ENCODE measurements at places on chromosomes 3 and 15.
A peak's percentile ranks its signal among the peaks of the same experiment; 100 is the strongest.

GRCh38 chr15:67322481-67322880 lies 67.9 kb downstream of the IQCH start:
- DNase-seq: no peak

GRCh38 chr3:72784226-72784625 lies 64.0 kb downstream of the SHQ1 start:
- DNase-seq: no peak

DNA sequence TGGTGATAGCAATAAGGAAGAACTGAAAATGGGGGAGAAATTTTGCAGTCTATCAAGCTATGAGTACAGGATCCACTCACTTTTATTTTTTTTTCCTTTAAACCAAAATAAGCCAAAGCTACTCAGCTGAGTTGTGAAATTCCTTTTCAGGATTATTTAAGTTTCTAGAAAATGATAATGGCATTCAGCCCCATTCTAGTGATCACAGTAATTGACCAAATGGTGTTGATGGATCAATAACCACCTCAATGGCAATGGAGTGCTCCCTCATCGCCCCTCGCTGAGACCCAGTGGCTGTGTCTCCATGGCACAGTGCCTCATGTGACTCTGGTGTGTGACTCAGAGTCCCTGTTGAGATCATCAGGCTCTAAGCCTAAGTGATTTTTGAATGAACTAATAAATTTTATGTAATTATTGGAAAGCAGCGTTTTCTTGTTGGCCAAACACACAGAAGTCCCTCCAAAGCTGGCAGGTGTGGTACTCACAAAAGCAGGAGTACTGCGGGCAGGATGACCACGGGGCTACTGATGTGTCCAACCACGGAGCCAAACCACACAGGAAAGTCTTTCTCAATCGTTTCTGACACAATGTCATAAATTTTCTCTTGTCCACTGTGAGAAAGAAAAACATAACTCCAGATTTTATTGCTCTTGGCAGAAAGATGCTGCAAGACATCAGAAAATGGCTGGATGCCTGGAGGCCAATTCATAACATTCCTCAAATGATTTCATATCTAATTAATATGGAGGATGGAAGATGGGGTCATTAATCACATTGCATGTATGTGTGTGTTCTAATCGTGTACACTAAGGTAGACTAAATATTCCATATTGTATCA lies 14.4 kb upstream of the STARD5 start:
- DNase-seq: no peak

- no peak for DNase-seq
Observed at GRCh38 chr3:126493739-126494138, 18.0 kb upstream of the ZXDC start.

DNA sequence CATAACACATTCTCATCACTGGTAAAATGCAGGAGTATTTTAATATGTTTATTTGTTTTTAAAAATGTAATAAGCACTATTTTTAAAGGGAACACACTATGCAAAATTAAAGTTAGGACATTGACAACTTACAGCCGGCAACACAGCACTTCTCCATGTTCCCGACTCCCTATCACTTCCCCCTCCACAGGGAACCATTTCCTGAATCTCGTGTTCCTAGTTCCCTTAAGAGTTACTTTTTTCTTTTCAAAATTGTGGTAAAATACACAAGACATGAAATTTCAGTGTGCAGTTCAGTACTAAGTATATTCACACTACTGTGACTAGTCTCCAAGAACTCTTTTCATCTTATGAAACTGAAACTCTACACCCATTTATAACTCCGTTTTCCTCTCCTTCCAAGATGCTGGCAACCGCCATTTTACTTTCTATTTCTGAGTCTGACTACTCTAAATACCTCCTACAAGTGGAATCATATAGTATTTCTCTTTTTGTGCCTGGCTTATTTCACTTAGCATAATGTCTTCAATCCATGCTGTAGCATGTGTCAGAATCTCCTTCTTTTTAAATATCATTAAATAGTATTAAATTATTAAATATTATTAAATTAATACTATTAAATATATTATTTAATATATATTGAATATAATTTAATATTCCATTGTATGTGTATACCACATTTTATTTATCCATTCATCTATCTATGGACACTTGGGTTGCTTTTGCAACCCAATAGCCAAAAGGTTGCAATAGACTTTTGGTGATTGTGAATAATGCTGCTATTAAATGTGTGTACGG lies 25.9 kb upstream of the UBE2Q2 start:
- DNase-seq: no peak

GRCh38 chr3:170634663-170635384 lies 48.9 kb upstream of the SLC7A14 start:
- no peak for DNase-seq

GRCh38 chr3:191120447-191121298 lies 78.4 kb upstream of the OSTN start:
- DNase-seq: no peak

DNA sequence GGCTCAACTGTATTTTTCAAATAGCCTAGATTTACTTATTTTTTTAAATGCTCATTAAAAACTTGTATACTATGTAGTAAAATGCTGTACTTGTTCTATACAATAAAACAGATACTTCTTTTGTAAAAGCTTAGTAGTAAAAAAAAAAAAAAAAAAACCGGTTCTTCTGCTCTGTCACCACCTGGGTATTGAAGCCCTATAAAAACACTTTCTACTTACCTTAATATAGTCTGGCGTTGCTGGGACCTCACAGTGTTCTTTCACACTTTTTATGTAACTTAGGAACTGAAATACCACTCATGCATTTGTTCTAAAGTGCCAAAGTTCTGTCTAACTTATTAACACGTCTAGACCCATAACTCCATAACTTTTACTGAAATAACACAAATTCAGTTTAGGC lies 61.4 kb downstream of the TASOR start:
- DNase-seq: no peak

DNA sequence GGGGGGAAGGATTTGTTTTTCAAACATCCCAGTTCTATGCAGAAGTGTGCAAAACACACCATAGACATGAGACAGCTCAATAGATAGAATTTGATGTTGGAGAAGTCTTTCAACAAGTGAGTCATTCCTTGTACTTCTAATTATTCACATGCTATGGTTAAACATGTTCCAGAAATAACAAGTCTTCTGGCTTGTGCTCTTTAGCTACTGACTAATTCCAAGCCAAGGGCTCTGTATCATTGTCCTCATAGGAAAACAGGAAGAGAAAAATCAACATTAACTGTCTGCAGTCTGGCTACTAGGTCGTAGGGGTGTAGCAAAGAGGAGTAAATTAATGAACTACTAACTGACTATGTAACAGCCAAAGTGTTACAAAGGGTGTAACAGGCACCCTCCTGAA lies 25.8 kb downstream of the LDHAL6B start:
- DNase-seq: no peak

DNA sequence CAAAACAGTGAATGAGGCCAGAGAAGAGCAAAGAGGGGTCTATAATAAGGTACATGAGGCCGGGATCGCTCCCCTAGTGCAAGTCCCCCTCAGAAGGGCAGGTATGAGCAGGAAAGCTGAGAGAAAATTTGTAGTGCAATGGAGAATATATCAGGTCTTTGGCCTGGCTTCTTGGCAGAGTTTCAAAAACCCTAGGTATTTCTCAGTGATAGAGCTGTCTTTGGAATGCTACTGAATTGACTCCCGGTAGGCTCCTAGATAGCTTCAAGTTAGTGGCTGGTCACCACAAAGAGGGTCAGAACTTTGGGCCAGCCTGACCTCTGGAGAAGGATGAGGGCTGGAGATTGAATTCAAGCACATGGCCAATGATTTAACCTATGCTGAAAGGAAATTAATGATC lies 30.6 kb upstream of the OXTR start:
- DNase-seq: no peak

DNA sequence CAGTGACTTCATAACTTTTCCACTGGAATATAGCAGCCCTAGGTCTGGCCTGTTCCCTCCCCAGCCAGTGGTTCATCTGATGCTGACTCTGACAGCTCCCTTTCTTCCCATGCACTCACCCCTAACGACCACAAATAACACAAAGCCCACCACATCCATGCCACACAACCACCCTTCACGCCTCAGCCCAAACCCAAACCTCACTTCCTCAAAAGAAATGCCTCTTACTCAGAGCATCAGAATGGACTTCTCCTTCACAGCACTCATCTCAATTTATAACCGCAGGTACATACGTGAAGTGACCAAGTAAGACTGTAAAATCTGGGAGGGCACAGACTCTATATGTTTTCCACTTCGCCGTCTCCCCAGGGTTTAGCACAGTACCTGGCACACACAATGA lies 1.1 kb downstream of the RBSN start:
- DNase-seq: peak; percentile 23

- DNase-seq: no peak
Observed at GRCh38 chr15:73654659-73655058, 21.5 kb upstream of the NPTN start.

DNA sequence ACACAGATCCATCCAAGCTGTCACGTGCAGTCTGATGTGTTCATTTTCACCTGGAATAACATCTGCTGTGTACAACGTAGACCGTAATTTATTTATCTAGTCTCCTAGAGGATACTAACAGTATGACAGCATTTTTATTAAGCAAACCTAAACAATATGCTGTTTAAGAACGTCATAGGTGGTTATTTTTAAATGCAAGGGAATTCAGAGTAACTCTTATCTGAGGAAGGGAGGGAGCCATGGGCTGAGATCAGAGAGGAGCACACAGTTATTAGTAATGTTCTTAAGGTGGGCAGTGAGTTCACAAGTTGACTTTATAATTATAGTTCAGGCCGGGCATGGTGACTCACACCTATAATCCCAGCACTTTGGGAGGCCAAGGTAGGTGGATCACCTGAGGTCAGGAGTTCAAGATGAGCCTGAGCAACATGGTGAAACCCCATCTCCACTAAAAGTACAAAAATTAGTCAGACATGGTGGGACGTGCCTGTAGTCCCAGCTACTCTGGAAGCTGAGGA lies 193.6 kb downstream of the UACA start:
- DNase-seq: no peak

GRCh38 chr3:182979674-182980191 lies 605 bp downstream of the DCUN1D1 start:
- no peak for DNase-seq

- no peak for DNase-seq
Observed at GRCh38 chr3:11671648-11672100, 28.0 kb upstream of the VGLL4 start.

DNA sequence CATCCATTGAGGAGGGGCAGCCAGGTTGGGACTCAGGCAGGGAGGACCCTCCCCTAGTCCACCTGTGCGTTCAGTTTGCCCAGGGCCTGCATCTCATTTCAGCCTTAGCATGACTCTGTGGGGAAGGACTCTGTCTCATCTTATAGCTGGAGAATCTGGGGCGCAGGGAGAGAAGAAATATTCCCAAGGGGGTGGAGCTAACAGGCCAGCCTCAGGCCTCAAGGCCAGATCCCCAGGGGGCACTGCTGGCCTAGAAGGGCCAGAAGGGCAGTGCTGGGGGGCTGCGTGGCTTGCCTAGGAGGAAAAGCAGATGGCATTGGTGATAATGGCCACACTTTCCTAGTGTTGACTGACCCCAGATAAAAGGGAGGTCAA lies 10.9 kb downstream of the AMOTL2 start:
- no peak for DNase-seq

- no peak for DNase-seq
Observed at GRCh38 chr3:149151843-149152242, 22.4 kb downstream of the HPS3 start.

GRCh38 chr15:29324746-29325145 lies 55.1 kb upstream of the NSMCE3 start:
- no peak for DNase-seq

DNA sequence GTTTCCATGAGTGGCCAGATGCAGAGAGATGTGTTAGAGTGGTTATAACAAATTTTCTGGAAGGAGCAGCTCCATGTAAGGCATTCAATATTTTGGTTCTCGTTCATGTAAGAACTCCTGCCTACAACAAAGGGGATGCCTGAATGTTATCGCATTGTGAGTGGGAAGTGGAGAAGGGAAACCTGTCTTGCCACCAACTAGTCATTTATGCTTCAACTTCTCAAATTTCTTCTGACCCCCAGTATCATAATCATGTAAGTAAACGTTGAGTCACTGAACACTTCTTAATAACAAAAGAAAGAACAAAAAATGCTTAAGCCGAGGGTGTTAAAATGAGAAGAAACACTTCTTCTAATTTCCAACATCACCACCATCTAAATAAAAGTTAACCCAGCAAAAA lies 62.0 kb upstream of the MRPL3 start:
- DNase-seq: no peak

DNA sequence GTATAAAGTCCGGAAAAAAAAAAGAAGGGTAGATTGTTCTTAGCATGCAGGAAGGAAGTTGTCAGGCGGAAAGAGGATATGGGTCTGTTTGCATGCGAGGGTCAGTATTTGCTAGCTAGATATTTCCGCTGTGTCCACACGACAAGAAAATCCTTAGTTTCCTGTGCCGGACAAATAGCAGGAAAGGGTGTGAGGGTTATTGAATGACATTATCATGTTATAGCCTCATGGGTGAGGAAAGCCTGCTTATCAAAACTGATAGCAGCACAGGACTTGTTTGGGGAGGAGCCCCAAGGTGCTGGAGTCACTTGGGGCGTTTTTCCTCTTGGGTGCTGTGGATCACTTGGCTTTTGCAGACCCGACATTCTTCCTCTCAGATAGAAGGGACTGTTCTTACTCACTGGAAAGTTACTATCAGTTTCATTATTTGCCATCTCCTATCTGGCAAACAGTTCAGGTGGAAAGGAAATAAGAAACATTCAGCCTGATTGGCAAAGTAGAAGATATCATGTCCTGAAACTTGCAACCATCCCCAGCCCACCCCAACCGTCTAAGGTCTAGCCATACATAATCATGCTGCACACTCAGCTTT lies 127.2 kb upstream of the DPH6 start:
- DNase-seq: no peak

GRCh38 chr3:48434591-48435222 lies 4.8 kb upstream of the PLXNB1 start:
- no peak for DNase-seq

GRCh38 chr3:69770976-69771634 lies 31.8 kb downstream of the MITF start:
- no peak for DNase-seq

GRCh38 chr3:157516928-157517327 lies 13.7 kb upstream of the VEPH1 start:
- no peak for DNase-seq

- no peak for DNase-seq
Observed at GRCh38 chr15:32981536-32981935, 213.0 kb downstream of the FMN1 start.

DNA sequence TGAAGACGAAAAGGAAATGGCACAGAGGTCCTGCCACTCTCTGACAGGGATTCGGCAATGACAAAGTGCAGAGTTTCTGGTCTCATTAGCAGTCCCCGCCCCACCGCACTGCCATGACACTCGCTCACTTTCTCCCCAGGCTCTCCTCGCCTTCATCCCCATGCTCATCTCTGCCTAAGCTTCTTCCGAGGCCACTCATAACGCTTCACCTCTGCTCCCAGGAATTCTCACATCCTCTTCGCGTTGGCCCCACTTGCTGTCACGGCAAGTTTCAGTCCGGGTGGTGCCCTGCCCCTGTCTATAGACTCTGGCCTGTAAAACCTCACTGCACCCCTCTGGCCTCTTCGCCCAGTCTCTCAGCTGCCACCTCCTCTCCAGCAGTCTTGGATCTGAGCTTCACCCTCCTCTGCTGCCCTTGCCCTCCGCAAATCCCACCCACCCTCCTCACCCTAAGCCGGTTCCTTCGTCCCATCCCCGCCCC lies 654 bp downstream of the RUBCN start:
- peak; percentile 64 for DNase-seq

GRCh38 chr15:72967811-72968530 lies 84.3 kb upstream of the NEO1 start:
- no peak for DNase-seq

Data from activated naive CD4-positive, alpha-beta T cell treated with Interleukin-2 at 50 U/mL for 16 hours (primary cell).